ENCODE measurements at places on chromosomes 1 and 21. TPM values are rescaled to one million over a fixed set of nuclear protein-coding genes. Genes with fewer than 3 reads are reported as not detected.

- H3K4me1 ChIP-seq: no peaks in the 10 kb centered on the region
- no peak overlapping the region for H3K4me3 ChIP-seq
- DNase-seq: no peak
Measured at GRCh38 chr1:229005556-229005955, 265.4 kb upstream of the RAB4A start.

GRCh38 chr1:38055398-38055797 is 8.8 kb upstream of the POU3F1 start:
- no peaks in the 10 kb centered on the region for H3K36me3 ChIP-seq
- H3K27ac ChIP-seq: no peak overlapping the region
- no peak overlapping the region for H3K4me3 ChIP-seq
- no peaks in the 10 kb centered on the region for H3K27me3 ChIP-seq

DNA sequence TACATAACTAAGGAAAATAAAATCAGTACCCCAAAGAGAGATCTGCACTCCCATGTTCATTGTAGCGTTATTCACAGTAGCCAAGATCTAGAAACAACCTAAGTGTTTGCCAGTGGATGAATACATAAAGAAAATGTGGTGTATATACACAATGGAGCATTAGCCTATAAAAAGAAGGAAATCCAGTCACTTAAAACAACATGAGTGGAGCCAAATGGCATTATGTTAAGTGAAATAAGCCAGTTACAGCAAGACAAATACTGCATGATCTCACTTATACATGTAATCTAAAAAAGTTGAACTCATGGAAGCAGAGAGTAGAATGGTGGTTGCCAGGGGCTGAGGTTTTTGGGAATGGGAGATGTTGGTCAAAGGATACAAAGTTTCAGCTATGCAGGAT is 508.3 kb upstream of the B3GALT2 start:
- no peak overlapping the region for H3K27ac ChIP-seq
- no peak overlapping the region for H3K4me3 ChIP-seq
- H3K36me3 ChIP-seq: no peaks in the 10 kb centered on the region
- no peak for DNase-seq
- no peaks in the 10 kb centered on the region for H3K4me1 ChIP-seq

- H3K27ac ChIP-seq: peak overlapping the region; percentile 91
- H3K4me3 ChIP-seq: no peak overlapping the region
- no peaks in the 10 kb centered on the region for H3K27me3 ChIP-seq
- peaks cover 62% of the 10 kb centered on the region for H3K4me1 ChIP-seq
- no peak for DNase-seq
- H3K36me3 ChIP-seq: peaks cover 62% of the 10 kb centered on the region
Measured at GRCh38 chr1:8363767-8364301, 45.9 kb downstream of the SLC45A1 start.

IL22RA1 gene
- 0.36 TPM for total RNA-seq

DNA sequence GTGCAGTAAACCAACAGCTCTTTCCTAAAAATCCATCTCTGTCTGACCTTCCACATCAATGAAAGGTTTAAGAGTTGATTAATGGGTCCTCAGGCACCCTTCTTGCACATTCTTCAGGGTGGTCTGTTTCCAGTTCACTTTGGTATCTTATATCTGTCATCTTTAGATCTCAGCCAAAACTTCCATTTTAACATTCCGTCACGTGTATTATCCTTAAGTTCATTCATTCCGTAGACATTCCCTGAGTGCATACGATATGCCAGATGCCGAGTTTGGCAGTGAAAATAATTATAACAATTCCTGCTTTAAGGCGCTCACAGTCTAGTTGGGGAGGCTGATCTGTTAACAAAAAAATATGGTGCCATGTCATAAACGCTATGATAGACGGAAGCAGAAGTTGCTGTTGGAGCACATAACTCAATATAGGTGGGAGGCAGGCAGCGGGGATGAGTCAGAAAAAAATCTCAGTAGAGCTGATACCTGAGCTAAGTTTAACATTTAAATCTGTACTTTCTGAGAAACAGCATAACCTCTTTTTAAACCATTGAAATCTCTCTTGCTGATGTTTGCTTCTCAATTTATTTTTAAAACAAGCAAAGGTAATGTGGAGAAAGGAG is 59.6 kb upstream of the HOOK1 start:
- no peak overlapping the region for H3K27ac ChIP-seq
- peaks cover 18% of the 10 kb centered on the region for H3K4me1 ChIP-seq
- H3K4me3 ChIP-seq: no peak overlapping the region
- H3K36me3 ChIP-seq: no peaks in the 10 kb centered on the region
- DNase-seq: no peak

GBP6 gene
- total RNA-seq: not detected

DYNLT5 gene
- not detected for total RNA-seq

GRCh38 chr1:218462587-218462986 is 117.5 kb downstream of the TGFB2 start:
- H3K4me1 ChIP-seq: peaks cover 80% of the 10 kb centered on the region
- H3K36me3 ChIP-seq: no peaks in the 10 kb centered on the region
- DNase-seq: no peak
- no peak overlapping the region for H3K4me3 ChIP-seq
- H3K27me3 ChIP-seq: no peaks in the 10 kb centered on the region
- H3K27ac ChIP-seq: peak overlapping the region; percentile 90

NVL gene
- total RNA-seq: 7.4 TPM

GRCh38 chr1:7485086-7485780 is 285.9 kb upstream of the VAMP3 start:
- no peaks in the 10 kb centered on the region for H3K36me3 ChIP-seq
- H3K4me1 ChIP-seq: no peaks in the 10 kb centered on the region
- no peak for DNase-seq
- H3K27ac ChIP-seq: no peak overlapping the region

OR2T35 gene
- total RNA-seq: not detected

- H3K27ac ChIP-seq: no peak overlapping the region
- no peak for DNase-seq
- H3K36me3 ChIP-seq: no peaks in the 10 kb centered on the region
- H3K4me1 ChIP-seq: no peaks in the 10 kb centered on the region
- H3K4me3 ChIP-seq: no peak overlapping the region
Measured at GRCh38 chr1:56120021-56120420, 459.3 kb downstream of the PLPP3 start.

- DNase-seq: no peak
- no peaks in the 10 kb centered on the region for H3K36me3 ChIP-seq
- H3K27ac ChIP-seq: no peak overlapping the region
- H3K4me3 ChIP-seq: no peak overlapping the region
Measured at GRCh38 chr1:75503221-75503974, 107.5 kb downstream of the SLC44A5 start.

- no peak overlapping the region for H3K4me3 ChIP-seq
- H3K27ac ChIP-seq: no peak overlapping the region
- no peaks in the 10 kb centered on the region for H3K36me3 ChIP-seq
- H3K27me3 ChIP-seq: no peaks in the 10 kb centered on the region
- no peak for DNase-seq
Measured at GRCh38 chr1:42953182-42954180, 5.2 kb downstream of the SLC2A1 start.

GRCh38 chr1:245537992-245538391 is 383.2 kb downstream of the KIF26B start:
- no peak overlapping the region for H3K4me3 ChIP-seq
- no peak for DNase-seq
- no peaks in the 10 kb centered on the region for H3K4me1 ChIP-seq
- no peaks in the 10 kb centered on the region for H3K36me3 ChIP-seq
- no peaks in the 10 kb centered on the region for H3K27me3 ChIP-seq
- H3K27ac ChIP-seq: no peak overlapping the region

KLF17 gene
- not detected for total RNA-seq

GRCh38 chr1:117244971-117245370 is 34.2 kb upstream of the VTCN1 start:
- no peaks in the 10 kb centered on the region for H3K27me3 ChIP-seq
- H3K4me1 ChIP-seq: no peaks in the 10 kb centered on the region
- no peaks in the 10 kb centered on the region for H3K36me3 ChIP-seq
- DNase-seq: no peak

- H3K36me3 ChIP-seq: no peaks in the 10 kb centered on the region
- H3K4me3 ChIP-seq: no peak overlapping the region
- DNase-seq: no peak
- no peaks in the 10 kb centered on the region for H3K27me3 ChIP-seq
- H3K4me1 ChIP-seq: no peaks in the 10 kb centered on the region
Measured at GRCh38 chr1:217983051-217983375, 302.1 kb upstream of the RRP15 start.

CDA gene
- total RNA-seq: 1.0 TPM

GRCh38 chr21:46217511-46218196 is 10.9 kb downstream of the LSS start:
- H3K4me3 ChIP-seq: no peak overlapping the region
- H3K27ac ChIP-seq: no peak overlapping the region
- H3K27me3 ChIP-seq: no peaks in the 10 kb centered on the region
- no peaks in the 10 kb centered on the region for H3K36me3 ChIP-seq
- H3K4me1 ChIP-seq: peaks cover 30% of the 10 kb centered on the region
- DNase-seq: no peak

DNA sequence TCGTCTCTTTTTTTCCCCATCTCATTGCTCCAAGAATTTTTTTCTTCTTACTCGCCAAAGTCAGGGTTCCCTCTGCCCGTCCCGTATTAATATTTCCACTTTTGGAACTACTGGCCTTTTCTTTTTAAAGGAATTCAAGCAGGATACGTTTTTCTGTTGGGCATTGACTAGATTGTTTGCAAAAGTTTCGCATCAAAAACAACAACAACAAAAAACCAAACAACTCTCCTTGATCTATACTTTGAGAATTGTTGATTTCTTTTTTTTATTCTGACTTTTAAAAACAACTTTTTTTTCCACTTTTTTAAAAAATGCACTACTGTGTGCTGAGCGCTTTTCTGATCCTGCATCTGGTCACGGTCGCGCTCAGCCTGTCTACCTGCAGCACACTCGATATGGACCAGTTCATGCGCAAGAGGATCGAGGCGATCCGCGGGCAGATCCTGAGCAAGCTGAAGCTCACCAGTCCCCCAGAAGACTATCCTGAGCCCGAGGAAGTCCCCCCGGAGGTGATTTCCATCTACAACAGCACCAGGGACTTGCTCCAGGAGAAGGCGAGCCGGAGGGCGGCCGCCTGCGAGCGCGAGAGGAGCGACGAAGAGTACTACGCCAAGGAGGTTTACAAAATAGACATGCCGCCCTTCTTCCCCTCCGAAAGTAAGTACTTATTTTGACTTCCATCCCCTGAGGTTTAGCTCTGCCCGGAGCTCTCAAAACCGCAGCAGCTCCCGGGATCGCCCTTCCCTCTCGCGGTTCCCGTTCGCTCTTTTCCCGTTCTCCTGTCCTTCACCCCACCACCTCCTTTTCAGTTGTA is 1.5 kb downstream of the TGFB2 start:
- peak overlapping the region; percentile 73 for H3K4me3 ChIP-seq
- no peaks in the 10 kb centered on the region for H3K36me3 ChIP-seq
- H3K4me1 ChIP-seq: peaks cover 38% of the 10 kb centered on the region
- H3K27me3 ChIP-seq: no peaks in the 10 kb centered on the region
- peak; percentile 22 for DNase-seq
- H3K27ac ChIP-seq: peak overlapping the region; percentile 90

APCS gene
- total RNA-seq: 1.5 TPM

DNA sequence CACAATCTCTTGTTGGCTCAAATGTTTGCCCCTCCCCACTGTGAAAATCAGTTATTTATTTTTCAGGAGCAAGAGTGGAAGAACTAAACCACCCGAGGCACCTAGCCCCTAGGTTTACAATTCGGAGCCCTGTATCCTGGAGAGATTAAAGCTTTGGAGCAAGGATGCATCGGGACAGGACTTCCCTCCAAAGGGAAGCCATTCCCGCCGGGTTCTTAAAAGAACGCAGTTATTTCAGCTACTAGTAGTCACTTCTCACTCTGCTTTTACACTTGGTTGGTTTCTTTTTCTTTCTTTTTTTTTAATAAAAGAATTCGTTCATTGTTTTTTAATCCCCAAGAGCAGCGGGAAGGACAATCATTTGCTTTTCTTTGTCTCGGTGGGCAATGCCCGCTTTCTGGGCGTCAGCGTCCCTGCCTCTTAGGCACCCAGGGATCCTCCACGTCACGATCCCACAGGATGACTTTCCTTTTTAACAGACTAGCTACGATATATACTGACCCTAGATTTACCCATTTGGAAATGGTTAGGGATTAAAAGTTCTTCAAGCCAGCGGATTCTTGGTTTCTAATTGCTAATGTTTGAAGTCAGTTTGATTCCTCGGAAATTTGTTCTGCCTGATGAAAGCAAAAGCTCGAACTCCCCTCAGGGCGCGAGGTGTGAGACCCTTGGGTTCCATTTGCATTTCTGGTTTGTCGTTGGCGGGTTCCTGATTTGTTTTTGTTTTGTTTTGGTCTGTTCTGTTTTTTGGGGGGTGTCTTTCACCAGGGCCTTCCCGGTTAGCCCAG is 9.0 kb downstream of the TBX15 start:
- peaks cover 76% of the 10 kb centered on the region for H3K4me1 ChIP-seq
- H3K27ac ChIP-seq: peak overlapping the region; percentile 67
- peak overlapping the region; percentile 23 for H3K4me3 ChIP-seq
- H3K27me3 ChIP-seq: no peaks in the 10 kb centered on the region

DNA sequence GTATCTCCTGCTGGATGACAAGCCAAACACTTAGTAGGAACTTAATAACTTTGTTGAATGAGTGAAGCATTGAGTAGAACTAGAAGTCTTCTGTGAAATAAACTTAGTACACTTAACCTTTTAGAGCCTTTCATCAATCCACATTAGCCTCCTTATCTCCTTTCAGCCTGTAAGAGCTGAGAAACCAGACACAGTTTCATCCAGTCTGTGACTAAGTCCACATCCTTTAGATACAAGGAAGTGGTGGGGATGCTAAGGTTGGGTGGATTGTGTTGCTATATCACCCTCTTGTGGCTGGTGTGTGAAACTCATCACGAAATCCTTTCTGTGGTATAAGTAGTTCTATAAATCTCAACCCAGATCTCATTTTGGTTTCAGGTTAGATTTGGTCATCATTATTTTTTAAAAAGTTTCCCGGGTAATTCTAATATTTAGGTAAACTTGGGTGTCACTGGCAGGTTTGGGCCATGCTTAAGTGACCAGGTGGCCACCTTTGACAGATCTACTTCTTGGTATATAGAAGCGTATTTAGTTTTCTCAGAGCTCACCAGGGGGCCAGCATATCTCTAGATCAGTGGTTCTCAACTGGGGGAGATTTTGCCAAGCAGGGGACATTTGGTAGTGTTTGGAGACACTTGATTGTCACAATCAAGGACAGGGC is 27.8 kb upstream of the CD84 start:
- no peak overlapping the region for H3K27ac ChIP-seq
- H3K36me3 ChIP-seq: no peaks in the 10 kb centered on the region
- no peak overlapping the region for H3K4me3 ChIP-seq
- DNase-seq: no peak

TP73 gene
- not detected for total RNA-seq

DNA sequence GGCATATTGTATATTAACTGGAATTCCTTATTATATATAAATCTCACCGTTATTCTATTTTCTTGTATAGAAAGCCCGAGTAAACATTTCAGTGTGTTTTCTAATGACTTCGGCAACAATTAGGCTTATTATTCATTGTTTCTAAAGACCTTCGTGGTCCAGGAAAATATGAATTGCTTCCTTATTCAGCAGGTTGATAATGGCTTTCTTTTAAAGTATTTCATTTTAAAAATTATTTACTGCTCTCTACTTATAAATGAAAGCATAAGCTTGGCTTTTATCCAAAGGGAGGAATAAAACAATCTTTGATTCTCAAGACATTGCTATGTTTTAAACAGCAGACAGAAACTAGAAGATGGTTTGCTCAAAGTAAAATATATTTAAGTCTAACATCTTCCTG is 198.4 kb upstream of the RGS18 start:
- H3K4me3 ChIP-seq: no peak overlapping the region
- no peaks in the 10 kb centered on the region for H3K4me1 ChIP-seq
- no peak overlapping the region for H3K27ac ChIP-seq
- no peaks in the 10 kb centered on the region for H3K27me3 ChIP-seq

GRCh38 chr1:94055459-94056122 is 65.4 kb downstream of the ABCA4 start:
- no peaks in the 10 kb centered on the region for H3K27me3 ChIP-seq
- no peak overlapping the region for H3K27ac ChIP-seq
- no peak for DNase-seq
- H3K4me3 ChIP-seq: no peak overlapping the region

All from gastrocnemius medialis (tissue), 4 donors.